ENCODE measurements at places on chromosomes 12 and 14.

GRCh38 chr14:24713404-24713803 is 79.4 kb upstream of the GZMB start:
- DNase-seq: no peak

DNA sequence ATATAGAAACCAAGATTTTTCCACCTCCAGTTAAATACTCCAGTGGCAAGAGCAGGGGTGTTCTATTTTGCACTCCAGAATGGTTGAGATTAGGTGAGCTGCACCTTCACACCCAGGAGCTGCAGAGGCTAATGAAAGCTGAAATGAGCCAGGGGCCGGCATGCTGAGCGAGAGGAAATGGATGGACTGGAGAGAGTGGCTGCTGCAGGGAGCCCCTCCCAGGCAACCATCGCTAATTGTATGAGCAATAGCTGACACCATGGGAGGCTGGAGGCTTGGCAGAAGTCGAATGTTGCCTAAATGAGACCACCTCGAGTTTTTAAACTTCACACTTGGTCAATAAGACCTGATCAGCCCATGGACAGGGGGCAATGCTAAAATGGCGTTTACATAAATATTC is 301.8 kb upstream of the TMPO start:
- DNase-seq: no peak

DNA sequence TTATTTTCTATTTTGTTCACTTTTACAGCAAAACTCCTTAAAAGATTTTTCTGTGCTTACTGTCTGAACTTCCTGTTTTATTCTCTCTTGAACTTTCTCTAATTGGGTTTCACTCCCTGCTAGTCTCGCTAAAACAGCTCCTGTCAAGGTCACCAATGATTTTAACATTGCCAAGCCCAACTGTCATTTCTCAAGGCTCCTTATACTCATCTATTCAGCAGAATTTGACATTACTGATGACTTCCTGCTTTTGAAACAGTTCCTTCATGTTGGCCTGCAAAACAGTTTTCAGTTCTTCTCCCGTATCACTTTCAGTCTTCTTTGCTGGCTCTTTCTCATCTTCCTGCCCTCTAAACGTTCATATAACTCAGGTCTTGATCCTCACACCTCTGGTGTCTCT is 268.5 kb upstream of the USP15 start:
- no peak for DNase-seq

DNA sequence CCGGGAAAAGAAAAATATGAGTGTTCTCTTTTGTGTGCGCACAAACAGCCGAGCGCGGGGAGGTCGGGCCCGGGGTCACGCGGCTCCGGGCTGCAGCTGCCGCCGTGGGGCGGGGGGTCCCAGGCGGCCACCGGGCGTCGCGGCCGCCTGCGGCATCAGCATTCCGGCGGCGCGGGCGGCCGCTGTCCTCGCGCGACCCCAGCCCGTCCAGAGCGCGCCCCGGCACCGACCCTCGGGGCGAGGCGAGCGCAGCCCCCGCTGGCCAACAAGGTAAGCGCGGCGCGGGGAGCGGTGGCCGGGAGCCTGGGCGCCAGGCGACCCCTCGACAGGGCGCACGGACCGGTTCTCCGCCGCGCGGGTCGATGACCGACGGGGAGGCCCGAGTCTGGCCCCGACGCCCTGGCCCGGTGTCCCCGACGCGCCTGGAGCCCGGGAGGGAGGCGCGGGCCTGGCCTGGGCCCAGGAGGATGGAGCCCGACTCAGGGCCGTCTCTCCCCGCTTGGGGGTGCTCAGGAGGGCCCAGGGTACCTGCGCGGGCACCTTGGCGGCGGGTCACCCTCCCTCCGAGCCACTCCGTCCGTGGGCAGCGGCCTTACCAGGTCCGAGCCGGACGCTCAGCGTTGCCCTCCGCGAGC is 103.9 kb upstream of the DIO3 start:
- DNase-seq: no peak

- DNase-seq: no peak
Measured at GRCh38 chr14:101253948-101254347, 307.3 kb upstream of the DIO3 start.

GRCh38 chr12:90299121-90299520 is 590.5 kb upstream of the ATP2B1 start:
- no peak for DNase-seq

DNA sequence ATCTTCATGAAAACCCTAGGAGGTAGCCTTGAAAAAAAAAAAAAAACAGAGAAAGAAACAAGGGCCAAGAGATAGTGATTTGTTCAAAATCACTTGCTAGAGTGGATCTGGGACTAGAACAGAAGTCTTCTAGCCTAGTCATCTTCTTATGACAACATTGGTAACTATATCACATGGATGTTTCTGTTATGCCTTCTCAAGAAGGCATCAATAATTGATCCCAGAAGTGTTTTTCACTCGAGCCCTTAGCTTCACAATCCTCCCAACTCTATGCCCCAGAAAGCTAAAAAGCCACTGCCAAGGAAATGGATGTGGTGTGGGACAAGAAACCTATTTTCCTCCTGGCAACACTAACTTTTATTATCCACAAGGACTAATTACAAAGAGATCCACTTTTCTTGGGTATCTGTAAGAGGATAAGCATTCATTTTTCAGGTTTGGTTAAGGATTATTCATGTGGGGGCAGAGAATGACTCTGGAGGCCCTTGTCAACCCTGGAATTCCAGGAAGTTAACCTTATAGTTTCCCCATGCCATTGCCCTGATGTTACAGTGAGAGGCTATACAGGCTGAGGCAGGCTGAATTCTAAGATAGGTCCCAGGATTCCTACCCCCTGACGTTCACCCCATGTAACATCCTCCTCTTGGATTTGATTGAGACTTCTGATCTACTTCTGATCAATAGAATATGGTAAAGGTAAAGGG is 67.7 kb upstream of the CPM start:
- no peak for DNase-seq

- DNase-seq: no peak
Measured at GRCh38 chr12:111616177-111616623, 17.1 kb upstream of the ATXN2 start.

DNA sequence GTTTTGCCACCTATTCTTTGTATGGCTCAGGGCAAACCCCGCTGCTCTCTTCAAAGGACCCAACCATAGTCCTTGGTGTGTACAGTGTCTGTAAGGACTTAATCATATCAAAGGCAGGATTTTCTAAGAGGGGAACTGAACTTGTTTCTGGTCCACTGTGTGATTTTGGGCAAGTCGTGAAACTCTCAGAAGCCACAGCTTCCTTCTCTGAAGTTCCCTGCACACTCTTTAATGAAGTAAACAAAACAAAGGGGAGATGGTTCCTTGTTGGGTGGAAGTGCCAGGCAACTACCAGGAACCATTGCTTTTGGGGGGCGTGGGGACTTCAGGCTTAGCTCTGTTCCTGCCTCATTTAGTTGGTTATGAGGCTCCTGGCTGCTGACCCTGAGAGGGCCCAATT is 152.4 kb downstream of the VRK1 start:
- DNase-seq: no peak

DNA sequence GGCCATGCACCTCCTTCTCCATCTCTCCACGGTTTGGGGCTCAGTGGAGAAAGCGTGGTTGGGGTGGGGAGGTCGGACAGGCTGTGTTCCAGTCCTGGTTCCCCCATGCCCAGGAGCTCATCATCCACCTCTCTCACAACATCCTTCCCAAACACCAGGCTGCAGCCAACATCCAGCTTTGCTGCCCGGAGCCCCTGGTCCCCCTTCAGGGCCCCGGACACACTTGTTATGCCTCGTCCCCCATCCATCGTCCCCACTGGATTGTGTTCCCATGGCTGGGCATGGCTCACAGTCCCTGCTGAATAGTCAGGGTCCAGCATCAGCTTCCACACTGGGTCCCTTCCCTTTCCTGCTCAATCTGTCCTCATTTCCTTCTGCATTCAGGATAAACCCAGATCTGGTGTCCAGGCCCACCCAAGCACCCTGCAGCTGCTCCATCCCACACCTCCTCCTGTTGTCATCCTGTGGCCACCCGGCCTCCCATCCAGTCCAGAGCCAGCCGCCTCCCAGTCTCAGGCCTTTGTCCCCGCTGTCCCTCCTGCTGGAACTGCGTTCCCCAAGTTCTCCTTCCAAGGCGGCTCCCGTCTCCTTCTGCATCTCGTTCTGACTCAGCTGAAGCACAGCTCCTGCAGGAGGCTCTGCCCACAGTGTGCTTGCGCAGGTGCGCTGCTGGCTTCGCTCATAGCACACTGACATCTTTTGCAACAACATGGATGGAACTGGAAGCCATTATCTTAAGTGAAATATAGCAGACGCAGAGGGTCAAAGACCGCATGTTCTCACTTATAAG is 211.4 kb upstream of the RTL1 start:
- DNase-seq: no peak

- no peak for DNase-seq
Measured at GRCh38 chr14:44995196-44995595, 33.2 kb downstream of the TOGARAM1 start.

DNA sequence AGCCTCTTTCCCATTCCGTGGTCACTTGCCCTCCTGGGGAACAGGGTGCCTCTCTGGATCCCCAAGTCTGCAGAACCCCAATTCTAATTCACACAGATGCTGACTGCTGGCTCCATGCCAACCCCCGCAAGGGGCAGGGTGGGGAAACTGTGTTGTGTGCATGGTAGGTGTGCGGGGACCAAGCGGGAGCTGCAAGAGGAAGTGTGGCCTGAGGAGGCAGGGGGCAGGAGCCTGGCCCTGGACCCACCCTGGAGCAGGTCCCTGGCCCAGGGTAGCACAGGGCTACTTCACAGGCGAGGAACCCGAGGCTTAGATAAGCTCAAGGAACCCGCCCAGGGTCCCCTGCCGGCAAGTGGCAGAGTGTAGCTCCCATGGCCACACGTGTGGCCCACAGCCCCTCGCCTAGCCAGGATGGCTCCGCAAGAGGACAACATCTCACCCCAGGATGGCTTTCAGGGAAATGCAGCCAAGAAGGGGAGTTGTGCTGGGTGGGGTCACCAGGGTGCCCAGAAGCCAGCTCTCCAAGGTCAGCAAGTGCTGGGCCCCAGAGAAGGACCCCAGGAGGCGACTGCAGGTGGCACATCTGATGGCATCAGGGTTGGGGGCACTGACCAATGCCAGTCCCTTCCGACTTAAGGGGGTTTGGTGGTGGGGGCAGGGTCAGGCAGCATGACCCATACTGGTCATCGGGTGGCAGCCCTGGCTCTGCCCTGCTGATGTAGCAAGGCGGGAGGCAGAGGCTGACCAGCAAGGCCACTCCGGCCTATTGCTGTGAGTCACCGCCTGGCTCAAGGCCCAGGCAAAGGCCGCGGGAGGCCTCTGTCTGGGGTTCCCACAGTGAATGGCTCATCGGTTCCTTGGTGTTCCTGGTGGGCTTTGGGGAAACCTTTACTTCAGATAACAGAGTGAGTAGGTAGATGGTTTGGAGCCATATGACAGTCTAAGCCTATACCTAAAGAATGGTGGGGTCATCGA is 37.3 kb upstream of the EML1 start:
- DNase-seq: no peak

DNA sequence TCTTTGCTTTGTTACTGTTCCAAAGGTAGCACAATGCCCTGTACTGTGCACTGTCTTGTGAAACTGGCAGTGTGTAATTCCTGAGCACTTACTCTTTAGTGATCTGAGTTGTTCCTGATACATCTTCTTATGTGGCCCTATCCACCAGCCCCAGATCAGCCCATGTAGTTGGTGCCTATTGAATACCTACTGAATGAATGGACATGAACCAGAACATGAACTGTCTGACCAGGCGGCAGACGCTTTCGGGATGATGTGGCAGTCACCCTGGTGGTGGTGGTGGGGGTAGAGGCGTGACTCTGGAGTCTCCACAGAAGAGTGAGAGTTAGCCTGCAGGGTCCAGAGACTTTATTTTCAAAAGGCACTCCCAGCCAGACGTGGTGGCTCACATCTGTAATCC is 46.6 kb upstream of the PAPOLA start:
- no peak for DNase-seq

DNA sequence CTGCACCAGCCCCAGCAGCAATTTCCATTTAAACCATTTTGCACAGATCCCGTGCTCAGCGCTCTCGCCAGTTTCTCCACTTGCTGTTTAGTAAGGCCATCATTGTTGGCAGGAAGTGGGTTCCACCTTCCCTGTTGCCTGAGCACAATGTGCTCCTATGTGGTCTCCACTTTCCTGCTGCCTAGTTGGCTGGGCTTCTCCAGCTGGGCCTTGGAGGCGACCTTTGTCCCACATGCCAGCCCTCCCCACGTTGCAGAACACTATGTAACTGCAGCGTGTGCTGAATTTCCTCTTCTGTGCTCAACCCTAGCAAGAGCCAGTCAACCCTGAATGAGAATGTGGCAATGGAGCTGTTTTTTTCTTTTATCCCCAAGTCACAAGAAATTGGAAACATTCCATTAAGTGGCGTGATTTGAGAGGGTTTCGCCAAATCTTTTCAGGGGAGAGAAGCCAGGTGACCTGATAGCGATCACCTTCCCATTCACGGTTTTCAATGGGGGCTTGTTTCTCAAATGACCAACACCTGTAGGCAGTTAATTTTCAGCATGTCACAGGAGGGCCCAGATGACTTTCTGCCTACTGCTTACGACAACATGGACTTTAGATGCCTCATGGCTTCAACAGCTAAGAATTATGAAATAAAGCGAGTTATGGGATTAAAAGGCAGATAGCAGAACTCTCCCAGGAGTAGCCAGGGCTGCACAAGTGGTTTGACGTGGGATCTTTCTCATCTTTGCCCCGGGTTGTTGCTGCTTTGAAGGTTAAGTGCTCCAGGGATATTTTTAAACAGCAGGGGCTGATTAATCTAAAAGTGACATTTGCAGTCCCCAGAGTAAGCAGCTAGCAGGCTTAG is at the start of gene ACACB:
ACACB (plus strand) TSS at position 830 of the 853 bp plus-strand sequence. CDS start 22,819 bp downstream, outside the sequence.
- no peak for DNase-seq

DNA sequence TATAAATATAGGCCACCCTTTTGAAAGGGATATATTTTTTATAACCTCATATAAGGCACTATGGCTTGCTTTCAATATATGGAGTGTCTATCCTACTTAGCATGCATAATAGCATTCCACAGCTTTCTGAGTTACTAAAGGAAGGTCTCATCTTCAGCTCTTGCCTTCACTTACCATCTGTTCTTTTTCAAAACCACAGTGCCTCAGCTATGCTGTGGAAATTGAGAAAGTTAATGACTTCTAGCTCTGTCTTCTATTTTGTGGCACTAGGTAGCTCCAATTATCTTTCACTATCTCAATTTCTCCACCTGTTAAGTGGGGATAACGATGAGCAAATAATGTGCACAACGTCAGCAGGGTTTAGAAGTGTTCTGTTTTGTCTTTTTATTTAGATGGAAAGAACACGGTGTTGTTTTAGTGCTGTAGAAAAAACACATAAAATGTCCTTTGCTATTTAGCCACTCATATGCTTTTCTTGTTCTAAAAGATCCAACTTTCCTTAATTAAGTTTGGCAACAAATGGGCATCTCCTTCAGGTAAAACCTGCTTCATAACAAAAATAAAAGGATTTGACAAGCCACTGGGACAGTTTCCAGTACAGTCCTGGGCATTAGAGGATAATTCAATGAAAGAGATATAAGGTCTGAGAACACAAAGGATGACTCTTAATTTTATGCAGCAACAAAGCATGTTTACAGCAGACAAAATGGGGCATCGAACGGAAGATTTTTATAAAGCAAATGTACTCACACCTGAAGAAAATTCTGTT is 462.0 kb upstream of the SYT1 start:
- DNase-seq: no peak

GRCh38 chr12:74586251-74586650 is 48.6 kb downstream of the ATXN7L3B start:
- DNase-seq: no peak

- peak; percentile 11 for DNase-seq
Measured at GRCh38 chr12:51270067-51270950, at the start of gene SMAGP. Gene SMAGP, minus strand, starts transcription at chr12:51270415. Its CDS starts 1,137 bp downstream, at chr12:51269278.
